ENCODE measurements at places on chromosomes 4 and X. TPM values are rescaled to one million over a fixed set of nuclear protein-coding genes. Genes with fewer than 3 reads are reported as not detected.

WNK3 gene
- 7.7 TPM for total RNA-seq

KLHL5 gene
- 37.9 TPM for total RNA-seq

GNRHR gene
- 187 TPM for total RNA-seq

CLDN34 gene
- total RNA-seq = 0.25 TPM

NOX1 gene
- total RNA-seq = not detected

SMIM20 gene
- total RNA-seq = 43.2 TPM

CXCL10 gene
- 1.3 TPM for total RNA-seq

CNKSR2 gene
- 2.2 TPM for total RNA-seq

KLF8 gene
- total RNA-seq = 4.8 TPM

CENPVL3 gene
- not detected for total RNA-seq

TMEM255A gene
- 0.40 TPM for total RNA-seq

ACSL1 gene
- 80.0 TPM for total RNA-seq

ZNF630 gene
- 4.6 TPM for total RNA-seq

HMGB3 gene
- 17.4 TPM for total RNA-seq

SNCA gene
- total RNA-seq = 2.7 TPM

BCORL1 gene
- 11.2 TPM for total RNA-seq

JCHAIN gene
- 3.8 TPM for total RNA-seq

NKX6-1 gene
- not detected for total RNA-seq

MTNR1A gene
- not detected for total RNA-seq

TLR10 gene
- total RNA-seq = 0.33 TPM

PRAF2 gene
- total RNA-seq = 26.9 TPM

OPHN1 gene
- total RNA-seq = 5.4 TPM

TRPC5OS gene
- total RNA-seq = not detected

PDE6B gene
- total RNA-seq = 5.0 TPM

GRPEL1 gene
- total RNA-seq = 129 TPM

CLDN22 gene
- not detected for total RNA-seq

CT45A10 gene
- total RNA-seq = not detected

NWD2 gene
- total RNA-seq = under 0.01 TPM

TIGD2 gene
- total RNA-seq = 3.9 TPM

MAGEB5 gene
- not detected for total RNA-seq

PDE5A gene
- total RNA-seq = 20.7 TPM

SLC9A7 gene
- 12.3 TPM for total RNA-seq

FAM236A gene
- not detected for total RNA-seq

PAGE2 gene
- not detected for total RNA-seq

SASH3 gene
- 18.7 TPM for total RNA-seq

NUDT11 gene
- total RNA-seq = 3.2 TPM

CSAG2 gene
- total RNA-seq = not detected

FAM47C gene
- not detected for total RNA-seq

REELD1 gene
- total RNA-seq = not detected

KDR gene
- 36.2 TPM for total RNA-seq

AMOT gene
- 5.3 TPM for total RNA-seq

FAM241A gene
- 2.2 TPM for total RNA-seq

CCSER1 gene
- 11.7 TPM for total RNA-seq

TREX2 gene
- total RNA-seq = 4.3 TPM

REPS2 gene
- 34.4 TPM for total RNA-seq

NUDT10 gene
- total RNA-seq = 1.8 TPM
